ENCODE measurements at places on chromosomes 2 and 18. TPM values are rescaled to one million over a fixed set of nuclear protein-coding genes. Genes with fewer than 3 reads are reported as not detected.

GRCh38 chr2:131673400-131674173 lies 145.9 kb downstream of the CCDC74A start:
- no peaks in the 10 kb centered on the region for H3K36me3 ChIP-seq
- H3K27ac ChIP-seq: no peak overlapping the region
- peaks cover 38% of the 10 kb centered on the region for H3K27me3 ChIP-seq

DNA sequence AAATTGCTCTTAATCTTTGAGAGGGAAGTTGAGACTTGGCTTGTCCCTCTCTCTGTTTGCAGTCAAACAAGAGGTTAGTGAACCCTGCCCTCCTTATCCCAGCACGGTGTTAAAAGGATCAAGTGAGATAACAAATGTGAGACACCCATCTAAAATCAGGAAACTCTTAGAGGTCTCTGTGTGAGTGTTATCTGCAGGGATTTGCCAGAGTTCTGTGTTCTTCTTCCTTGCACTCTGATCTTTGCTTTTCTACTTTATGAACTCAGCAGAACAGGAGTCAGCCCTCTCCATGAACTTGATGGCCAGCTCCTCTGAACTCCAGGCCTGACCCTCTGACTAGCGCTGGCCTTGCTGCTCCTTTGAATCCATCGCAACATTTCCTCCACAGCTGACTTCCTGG lies 123.8 kb downstream of the NCKAP5 start:
- no peak for DNase-seq
- no peaks in the 10 kb centered on the region for H3K27me3 ChIP-seq
- no peak overlapping the region for H3K4me3 ChIP-seq
- H3K36me3 ChIP-seq: peaks cover 7% of the 10 kb centered on the region
- no peak overlapping the region for H3K27ac ChIP-seq
- H3K4me1 ChIP-seq: peaks cover 16% of the 10 kb centered on the region

- H3K27ac ChIP-seq: no peak overlapping the region
- H3K4me1 ChIP-seq: no peaks in the 10 kb centered on the region
- DNase-seq: no peak
- peaks cover 2% of the 10 kb centered on the region for H3K27me3 ChIP-seq
- peaks cover 8% of the 10 kb centered on the region for H3K36me3 ChIP-seq
These were observed 45.3 kb upstream of the KCTD1 start for GRCh38 chr18:26593365-26594320.

The GPR45 gene
- total RNA-seq: 0.30 TPM

The CD8B2 gene
- not detected for total RNA-seq

GRCh38 chr2:169354244-169354643 lies 8.1 kb downstream of the LRP2 start:
- H3K4me3 ChIP-seq: peak overlapping the region; percentile 66
- H3K27ac ChIP-seq: peak overlapping the region; percentile 7
- peaks cover 2% of the 10 kb centered on the region for H3K27me3 ChIP-seq
- H3K36me3 ChIP-seq: no peaks in the 10 kb centered on the region
- peaks cover 37% of the 10 kb centered on the region for H3K4me1 ChIP-seq
- DNase-seq: peak; percentile 29

- DNase-seq: no peak
- no peaks in the 10 kb centered on the region for H3K27me3 ChIP-seq
- peaks cover 7% of the 10 kb centered on the region for H3K4me1 ChIP-seq
- H3K4me3 ChIP-seq: no peak overlapping the region
- peaks cover 5% of the 10 kb centered on the region for H3K36me3 ChIP-seq
These were observed 90.7 kb downstream of the NCKAP5 start for GRCh38 chr2:133477616-133477990.

- no peak for DNase-seq
- H3K4me3 ChIP-seq: no peak overlapping the region
- no peak overlapping the region for H3K27ac ChIP-seq
These were observed 40.4 kb upstream of the ANKRD62 start for GRCh38 chr18:12053289-12053688.

DNA sequence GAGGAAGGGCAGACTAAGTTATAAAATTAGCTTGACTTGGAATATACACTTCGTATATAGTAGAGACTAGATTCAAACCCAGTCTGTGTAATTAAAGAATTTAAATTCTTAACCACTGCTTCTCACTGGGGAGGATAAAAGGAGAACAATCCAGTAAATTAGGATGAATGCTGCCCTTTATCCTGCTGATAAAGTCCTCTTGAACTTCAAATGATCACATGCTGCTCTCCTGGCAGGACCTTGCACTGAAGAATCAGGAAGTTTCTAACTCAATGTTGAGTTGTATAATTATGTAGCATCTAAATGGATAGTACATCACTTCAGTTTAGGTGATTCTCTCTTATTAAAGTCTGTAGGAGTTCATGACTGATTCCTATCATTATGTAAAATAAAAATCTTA lies 1179.7 kb downstream of the DSC3 start:
- no peak for DNase-seq
- H3K4me3 ChIP-seq: no peak overlapping the region
- H3K36me3 ChIP-seq: no peaks in the 10 kb centered on the region
- H3K27ac ChIP-seq: no peak overlapping the region
- H3K27me3 ChIP-seq: no peaks in the 10 kb centered on the region

DNA sequence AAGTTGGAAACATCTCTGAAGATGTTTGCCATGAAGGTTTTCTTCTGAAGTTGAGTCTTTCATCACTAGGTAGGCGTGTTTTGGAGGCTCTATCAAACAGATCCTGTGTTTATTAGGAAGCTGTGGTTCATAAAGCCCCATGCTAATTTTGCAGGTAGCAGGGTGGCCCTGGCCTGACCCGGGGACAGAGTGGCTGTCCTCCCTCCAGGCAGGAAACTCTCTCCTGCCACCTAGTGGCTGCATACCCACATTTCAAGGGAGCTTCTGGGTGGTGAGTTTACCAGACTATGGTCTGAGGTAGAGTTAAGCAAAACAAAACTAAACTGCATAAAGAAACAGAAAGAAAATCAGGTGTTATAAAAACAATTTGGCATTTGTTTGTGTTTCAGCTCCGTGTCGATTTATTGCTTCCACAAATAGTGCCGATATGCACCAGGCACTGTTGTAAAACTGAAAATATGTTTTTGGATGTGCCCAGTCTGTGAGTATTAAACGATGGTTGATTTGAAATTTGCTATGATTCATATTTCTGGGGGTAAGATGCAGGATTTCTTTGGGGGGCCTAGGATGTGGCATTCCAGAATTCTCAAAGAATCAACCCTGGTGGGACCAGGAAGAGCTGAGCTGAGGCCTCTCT lies 26.0 kb upstream of the IL37 start:
- DNase-seq: peak; percentile 27
- H3K4me1 ChIP-seq: peaks cover 9% of the 10 kb centered on the region
- H3K4me3 ChIP-seq: no peak overlapping the region
- peaks cover 2% of the 10 kb centered on the region for H3K27me3 ChIP-seq
- no peaks in the 10 kb centered on the region for H3K36me3 ChIP-seq

GRCh38 chr2:127326289-127326945 lies 32.5 kb upstream of the ERCC3 start:
- DNase-seq: no peak
- no peaks in the 10 kb centered on the region for H3K4me1 ChIP-seq
- no peak overlapping the region for H3K4me3 ChIP-seq

DNA sequence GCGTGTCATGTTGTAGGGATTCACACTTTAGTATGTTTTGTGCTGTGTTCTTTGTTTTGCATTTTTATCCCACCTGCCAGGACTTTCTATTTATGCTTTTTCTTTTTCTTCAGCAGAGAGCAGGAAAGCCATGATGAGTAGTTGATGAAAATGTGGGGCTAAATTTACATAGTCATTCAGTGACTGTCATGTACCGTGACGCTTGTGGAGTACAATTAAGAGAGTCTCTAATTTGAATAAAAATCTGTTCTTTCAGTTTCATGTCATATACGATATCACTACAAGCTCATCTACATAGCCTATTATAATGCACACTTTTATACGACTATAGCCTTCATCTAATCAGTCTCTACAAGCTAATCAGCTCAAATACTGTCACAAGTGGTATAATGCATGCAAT lies 112.7 kb upstream of the SPATS2L start:
- DNase-seq: no peak
- H3K4me3 ChIP-seq: no peak overlapping the region
- H3K36me3 ChIP-seq: no peaks in the 10 kb centered on the region
- H3K4me1 ChIP-seq: no peaks in the 10 kb centered on the region
- H3K27me3 ChIP-seq: no peaks in the 10 kb centered on the region

DNA sequence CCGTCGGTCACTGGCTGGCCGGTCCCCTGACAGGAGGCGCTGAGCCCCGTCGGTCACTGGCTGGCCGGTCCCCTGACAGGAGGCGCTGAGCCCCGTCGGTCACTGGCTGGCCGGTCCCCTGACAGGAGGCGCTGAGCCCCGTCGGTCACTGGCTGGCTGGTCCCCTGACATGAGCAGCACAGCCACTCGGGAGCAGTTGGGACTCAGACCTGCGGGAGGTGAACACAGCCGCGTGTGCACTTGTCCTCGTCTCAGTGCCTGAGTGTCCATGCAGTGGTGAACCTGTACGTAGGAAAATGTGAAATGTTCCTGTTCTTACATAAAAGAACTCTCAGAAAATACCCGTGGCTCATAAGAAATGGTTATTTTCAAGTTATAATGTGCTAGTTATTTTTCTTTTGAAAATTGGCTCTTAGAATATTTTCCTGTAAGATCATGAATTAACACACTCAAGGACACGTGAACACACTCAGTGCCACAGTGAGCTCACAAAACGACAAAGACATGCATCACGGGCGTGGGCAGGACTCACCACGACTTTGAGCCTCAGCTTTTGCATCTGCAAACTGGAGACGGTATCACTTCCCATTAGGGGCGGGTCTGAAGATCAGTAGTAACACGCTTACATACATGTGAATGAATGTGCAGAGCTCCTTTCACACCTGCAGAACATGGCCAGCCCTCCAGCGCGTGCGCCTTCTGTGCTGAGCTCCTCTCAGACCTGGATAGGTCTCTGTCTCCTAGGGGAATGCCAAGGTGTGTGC lies 21.1 kb upstream of the NFATC1 start:
- peaks cover 7% of the 10 kb centered on the region for H3K36me3 ChIP-seq
- no peak overlapping the region for H3K27ac ChIP-seq
- H3K4me3 ChIP-seq: no peak overlapping the region
- H3K27me3 ChIP-seq: no peaks in the 10 kb centered on the region
- H3K4me1 ChIP-seq: peaks cover 16% of the 10 kb centered on the region
- DNase-seq: no peak

DNA sequence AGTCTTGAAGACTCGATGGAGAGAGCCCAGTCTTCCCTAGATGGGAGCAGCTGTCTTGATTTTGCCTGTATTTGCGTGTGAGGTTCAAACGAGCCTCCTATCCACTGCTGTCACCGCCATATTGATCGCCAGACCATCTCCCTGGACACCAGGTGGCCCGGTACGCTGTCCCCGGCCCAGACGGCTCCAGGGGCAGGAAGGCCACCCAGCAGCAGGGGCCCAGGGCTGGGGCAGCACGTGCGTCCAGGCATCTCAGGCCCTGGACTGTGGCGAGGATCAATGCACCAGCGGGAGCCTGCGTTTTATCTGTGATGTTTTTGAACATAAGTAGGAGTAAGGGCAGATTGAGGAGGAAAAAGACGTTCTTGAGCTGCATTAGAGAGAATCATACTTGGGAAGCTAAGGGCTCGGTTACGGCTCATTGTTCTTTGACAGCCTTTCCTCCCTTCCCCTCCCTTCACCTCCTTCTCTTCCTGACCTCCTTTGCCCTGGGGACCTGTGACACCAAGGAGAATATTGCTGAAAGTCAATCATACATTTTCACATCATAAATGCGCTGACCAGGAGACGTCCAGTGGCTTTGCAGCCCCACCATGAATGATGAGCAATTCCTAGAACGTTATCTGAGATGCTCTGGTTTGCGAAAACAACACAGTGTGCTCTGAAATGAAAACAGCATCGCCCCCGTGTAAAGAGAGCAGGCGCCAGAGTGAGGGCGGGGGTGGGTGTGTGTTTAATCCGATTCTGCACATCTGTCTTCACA lies 711.2 kb upstream of the SALL3 start:
- H3K4me1 ChIP-seq: peaks cover 7% of the 10 kb centered on the region
- H3K27ac ChIP-seq: peak overlapping the region; percentile 39
- peaks cover 2% of the 10 kb centered on the region for H3K36me3 ChIP-seq
- H3K4me3 ChIP-seq: no peak overlapping the region
- H3K27me3 ChIP-seq: no peaks in the 10 kb centered on the region

DNA sequence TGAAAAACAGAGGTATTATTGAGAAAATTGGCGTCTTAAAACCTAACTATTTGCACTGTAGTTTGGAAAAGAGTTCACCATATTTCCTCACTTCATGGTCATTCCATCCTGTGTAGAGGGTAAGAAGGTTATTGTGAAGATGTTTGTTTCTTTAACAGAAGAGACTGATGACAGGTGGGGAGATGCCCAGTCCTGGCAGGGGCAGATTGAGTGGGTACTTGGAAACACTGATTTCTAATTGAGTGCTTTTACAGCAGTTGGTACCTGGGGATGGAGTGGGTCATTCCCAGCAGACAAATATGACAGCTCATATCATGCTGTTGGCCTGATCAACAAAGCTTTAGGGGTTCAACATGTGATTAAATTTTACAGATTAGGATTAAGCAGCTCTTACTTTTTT lies 67.5 kb downstream of the MYOM1 start:
- no peaks in the 10 kb centered on the region for H3K36me3 ChIP-seq
- no peak overlapping the region for H3K4me3 ChIP-seq
- peaks cover 5% of the 10 kb centered on the region for H3K4me1 ChIP-seq
- H3K27ac ChIP-seq: no peak overlapping the region

DNA sequence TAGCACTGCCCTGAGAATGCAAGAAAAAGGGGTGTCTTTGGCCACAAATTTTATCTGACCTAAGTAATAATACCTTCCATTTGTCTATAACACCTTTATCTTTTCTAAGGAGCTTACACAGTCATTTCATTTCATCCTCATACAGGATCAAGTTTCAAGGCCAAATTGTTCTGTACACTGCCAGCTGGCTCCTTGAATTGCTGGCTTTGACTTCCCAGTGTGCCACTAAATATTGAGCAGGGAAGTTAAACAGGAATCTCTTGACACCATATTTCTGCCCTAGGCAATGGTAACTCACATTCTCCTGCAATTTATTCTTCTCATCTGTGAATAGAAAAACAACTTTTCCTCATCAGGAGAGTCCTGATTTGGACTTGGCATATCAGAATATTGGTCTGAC lies 195.1 kb upstream of the LRP1B start:
- no peaks in the 10 kb centered on the region for H3K4me1 ChIP-seq
- no peaks in the 10 kb centered on the region for H3K36me3 ChIP-seq
- H3K4me3 ChIP-seq: no peak overlapping the region
- DNase-seq: no peak
- H3K27ac ChIP-seq: no peak overlapping the region

DNA sequence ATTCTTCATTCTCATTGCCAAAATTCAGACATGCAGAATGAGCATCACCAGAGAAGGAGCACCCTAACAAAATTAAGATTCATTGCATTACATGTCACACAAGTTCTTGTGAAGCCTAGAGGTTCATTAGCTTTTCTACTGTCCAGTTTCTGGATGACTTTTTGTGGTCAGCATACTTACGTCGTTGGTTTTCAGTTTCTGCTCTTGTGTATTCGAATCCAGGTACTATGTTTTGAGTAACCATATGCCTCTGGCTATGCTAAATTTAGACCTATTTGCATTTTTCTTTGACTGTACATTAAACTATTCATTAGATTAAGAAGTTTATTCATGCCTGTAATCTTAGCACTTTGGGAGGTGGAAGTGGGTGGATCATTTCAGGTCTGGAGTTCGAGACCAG lies 251.3 kb downstream of the PARD3B start:
- no peaks in the 10 kb centered on the region for H3K4me1 ChIP-seq
- H3K27me3 ChIP-seq: no peaks in the 10 kb centered on the region
- H3K36me3 ChIP-seq: no peaks in the 10 kb centered on the region
- H3K4me3 ChIP-seq: no peak overlapping the region
- DNase-seq: no peak

GRCh38 chr18:53796040-53796729 lies 428.3 kb downstream of the MBD2 start:
- peak overlapping the region; percentile 31 for H3K27ac ChIP-seq
- DNase-seq: no peak
- H3K4me1 ChIP-seq: peaks cover 6% of the 10 kb centered on the region
- no peaks in the 10 kb centered on the region for H3K36me3 ChIP-seq
